ENCODE measurements at places on chromosomes 11 and 22.

- DNase-seq, result no peak
Measured at GRCh38 chr22:42562279-42562678, 8.5 kb downstream of the SERHL2 start.

- no peak for DNase-seq
Measured at GRCh38 chr11:35579557-35580396, 38.5 kb upstream of the FJX1 start.

- no peak for DNase-seq
Measured at GRCh38 chr11:108967571-108967970, 302.7 kb downstream of the DDX10 start.

- DNase-seq, result no peak
Measured at GRCh38 chr11:19398772-19399527, 158.2 kb upstream of the E2F8 start.

DNA sequence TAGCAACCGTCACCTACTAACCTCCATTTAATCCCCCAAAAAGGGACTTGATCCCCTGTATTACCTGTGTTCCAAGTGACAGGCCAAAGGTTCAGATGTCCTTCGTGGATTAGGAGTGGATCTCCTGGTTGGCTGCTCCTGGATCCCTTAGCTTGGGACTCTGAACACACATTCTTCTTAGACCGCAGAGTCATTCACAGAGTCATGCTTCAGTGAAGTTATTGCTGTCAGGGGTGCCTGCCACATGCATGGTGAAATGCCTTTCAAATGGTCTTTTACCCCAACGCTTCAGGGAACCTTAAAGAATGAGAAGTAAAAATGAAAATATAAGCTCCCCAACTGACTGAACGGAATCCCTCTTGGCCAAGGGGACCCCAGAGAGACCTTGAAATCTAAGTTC lies 49.1 kb downstream of the ADAMTS8 start:
- DNase-seq, result no peak

GRCh38 chr11:109229682-109230081 lies 192.3 kb upstream of the C11orf87 start:
- no peak for DNase-seq

- DNase-seq, result peak; percentile 10
Measured at GRCh38 chr11:100525635-100526034, 161.5 kb upstream of the ARHGAP42 start.

- no peak for DNase-seq
Measured at GRCh38 chr11:47587039-47587716, 700 bp downstream of the FAM180B start.

Measured in GM12865 (cell line).